ACHN (cell line): ENCODE measurements at places on chromosomes 6 and 20.

- peak; percentile 53 for DNase-seq
These were observed 72.6 kb upstream of the DUSP22 start for GRCh38 chr6:219641-220198.

DNA sequence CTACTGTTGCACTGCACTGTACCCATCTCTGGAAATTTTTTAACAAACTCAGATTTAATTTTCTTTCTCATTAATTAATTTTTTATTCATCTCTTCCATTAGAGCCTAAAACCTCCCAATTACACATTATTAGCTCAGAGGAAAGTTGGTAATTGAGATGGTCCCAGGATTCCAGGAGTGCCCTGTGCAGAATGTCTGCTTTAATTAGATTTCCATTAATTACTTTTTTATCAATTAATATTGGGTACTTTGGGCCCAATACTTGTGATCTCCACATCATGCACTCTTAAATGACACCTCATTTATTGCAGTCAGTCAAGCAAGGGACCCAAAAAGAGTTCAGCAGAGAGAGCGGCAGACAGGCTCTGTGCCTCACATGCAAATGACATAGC is 232.0 kb downstream of the PTPRT start:
- no peak for DNase-seq

DNA sequence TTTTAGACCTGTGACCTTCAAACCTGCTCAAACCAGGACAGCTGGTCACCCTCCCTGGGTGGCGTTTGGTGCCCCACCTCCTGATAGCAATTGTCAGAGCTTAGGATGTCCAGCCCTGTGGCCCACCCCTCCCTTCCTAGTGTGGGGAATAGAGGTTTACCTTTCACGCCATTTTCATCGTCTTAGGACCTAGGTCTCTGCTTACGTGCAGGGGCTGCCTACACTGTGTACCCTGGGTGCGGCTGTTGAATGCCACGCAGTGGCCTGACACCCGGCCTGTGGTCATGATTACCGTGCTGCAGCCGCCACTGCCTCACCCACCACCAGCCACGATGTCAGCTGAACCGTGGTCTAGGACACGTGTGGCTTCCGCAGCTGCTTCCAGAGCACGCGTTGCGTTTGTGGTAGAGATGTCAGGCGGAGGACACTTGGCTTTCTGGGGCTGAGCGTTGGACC is 157.3 kb downstream of the DTNBP1 start:
- DNase-seq: no peak

GRCh38 chr20:44021186-44021585 is 106.5 kb downstream of the TOX2 start:
- DNase-seq: no peak

- no peak for DNase-seq
These were observed 34.6 kb upstream of the ENTPD6 start for GRCh38 chr20:25160897-25161296.

DNA sequence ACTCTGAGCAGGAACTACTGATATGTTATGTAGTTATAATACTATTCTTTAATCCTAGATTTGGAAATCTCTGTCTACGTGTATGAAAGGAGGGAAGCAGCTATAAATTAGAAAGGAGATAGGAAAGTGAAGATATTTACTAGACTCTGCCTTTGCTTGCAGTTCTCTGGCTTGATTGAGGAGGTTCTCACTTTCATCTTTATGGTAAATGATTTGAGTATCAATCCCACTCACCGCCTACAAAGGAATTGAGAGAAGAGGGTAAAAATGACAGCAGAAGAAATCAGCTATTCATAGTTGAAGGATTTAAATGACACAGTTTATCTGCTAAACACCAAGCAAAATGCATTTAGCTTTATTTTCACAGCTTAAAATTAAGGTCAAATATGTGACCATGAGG is 67.3 kb downstream of the FAM229B start:
- DNase-seq: no peak

- no peak for DNase-seq
These were observed 251.9 kb upstream of the PRDM1 start for GRCh38 chr6:105833959-105834947.

- no peak for DNase-seq
These were observed 116.0 kb upstream of the SLC35B3 start for GRCh38 chr6:8551386-8551785.

DNA sequence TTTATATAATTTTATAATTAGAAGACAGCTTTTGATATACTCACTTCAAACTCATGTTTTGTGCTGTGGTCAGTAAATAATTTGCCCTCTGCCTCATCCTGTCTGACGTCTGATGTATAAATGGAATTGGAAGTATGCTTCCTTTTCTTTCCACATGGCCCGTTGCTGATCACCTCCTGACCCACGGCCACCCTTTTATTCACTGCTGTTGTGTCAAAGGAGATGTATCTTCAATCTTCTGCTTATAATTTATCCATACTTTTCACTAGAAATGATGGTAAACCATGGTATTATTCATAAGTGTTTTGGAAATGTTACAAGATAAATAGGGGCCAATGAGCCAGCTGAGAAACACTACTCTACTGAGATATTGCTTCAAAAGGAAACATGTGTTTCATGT is 841.8 kb downstream of the PHF3 start:
- peak; percentile 75 for DNase-seq

DNA sequence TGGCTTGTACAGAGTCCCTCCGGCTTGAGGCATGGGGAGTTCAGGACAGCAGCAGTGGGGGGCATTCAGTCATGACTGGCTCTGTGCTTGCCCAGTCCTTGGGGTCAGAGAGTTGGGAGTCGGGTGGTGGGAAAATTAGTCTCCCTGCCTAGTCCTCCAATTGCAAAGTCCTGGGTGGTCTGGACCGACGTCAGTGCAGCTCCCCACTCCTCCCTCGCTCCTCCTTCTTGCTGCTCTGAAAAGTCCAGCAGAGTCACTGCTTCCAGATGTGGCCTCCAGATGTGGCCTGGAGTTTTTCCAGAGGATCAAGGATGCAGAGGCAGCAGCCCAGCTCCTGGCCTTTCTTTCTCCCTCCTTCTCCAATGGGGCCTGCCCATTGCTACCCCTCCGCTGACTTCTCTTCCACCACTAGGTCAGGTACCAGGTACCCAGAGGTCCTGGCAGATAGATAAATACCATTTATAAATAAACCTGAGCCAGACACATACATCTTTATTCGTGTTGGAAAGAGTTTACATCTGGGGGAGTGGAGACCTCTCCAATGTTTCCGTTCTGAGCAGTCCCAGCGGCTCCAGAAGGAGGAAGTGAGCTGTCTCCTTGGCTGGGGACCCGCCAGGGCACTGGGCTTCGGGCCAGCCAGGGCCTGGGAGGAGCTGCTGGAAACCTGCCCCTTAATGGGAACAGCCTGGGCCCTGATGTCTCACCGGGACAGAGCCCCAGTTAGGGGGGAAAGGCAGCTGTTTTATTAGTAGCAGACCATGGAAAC is 49.0 kb upstream of the RNF24 start:
- peak; percentile 55 for DNase-seq

- no peak for DNase-seq
These were observed 371.8 kb upstream of the NRSN1 start for GRCh38 chr6:23754197-23754596.

DNA sequence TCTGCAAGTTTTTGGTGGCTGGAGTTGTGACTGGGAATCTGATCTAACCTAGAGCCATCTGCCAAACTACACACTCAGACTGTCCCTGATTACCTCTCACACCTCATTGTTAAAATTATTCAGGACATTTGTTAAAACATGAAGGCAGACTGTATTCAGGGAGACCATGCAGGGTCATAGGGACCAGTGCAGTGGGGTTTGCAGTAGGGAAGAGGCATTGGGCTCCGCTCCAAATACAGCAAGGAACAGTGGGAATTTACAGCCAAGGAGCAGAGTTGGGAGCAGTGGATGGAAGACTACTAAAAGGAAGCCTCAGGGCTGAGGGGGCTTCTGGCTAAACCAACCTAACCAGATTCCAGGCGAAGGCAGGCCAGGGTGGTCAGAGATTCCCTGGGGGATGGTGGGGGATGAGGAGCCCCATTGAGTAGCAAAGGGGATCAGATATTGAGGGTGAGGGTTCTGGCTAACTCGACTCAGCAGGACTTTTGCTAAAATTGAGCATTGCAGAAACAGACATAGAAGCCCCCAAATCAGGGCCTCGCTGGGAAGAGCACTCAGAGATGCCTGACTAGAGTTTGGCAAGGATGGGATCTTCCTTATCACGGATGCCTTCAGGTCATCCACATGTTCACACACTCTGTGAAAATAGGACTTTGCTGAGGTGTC is 172.0 kb downstream of the ZDHHC14 start:
- DNase-seq: no peak

DNA sequence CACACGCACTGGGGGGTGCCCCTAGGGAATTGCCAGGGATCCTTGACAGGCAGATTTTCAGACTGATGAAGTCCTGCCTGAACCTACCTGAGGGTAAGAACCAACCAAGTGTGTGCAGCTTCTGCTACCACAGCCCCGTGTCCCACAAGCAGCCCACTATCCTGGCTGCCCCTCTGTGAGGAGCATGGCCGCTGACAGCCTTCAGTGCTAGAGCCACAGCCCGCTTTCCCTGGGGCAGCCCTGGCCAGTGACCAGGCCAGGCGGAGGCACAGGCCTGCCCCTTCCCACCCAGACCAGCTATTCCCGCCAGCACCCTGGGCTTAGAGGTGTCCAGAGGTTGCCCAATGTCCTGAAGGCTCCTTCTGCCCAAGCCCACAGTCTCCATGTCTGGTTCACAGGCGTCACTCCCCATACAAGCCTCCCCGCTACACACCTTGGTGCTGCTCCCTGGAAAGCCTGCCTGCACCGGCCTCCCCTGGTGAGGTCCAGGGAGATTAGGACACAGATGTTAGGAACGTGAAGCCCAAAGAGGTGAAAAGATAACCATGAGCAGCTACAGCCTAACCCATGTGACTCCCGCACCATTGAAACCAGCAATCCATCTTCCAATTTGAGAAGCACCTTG is 207.0 kb downstream of the SYNDIG1 start:
- DNase-seq: no peak
